Neural progenitor cell (in vitro differentiated cells): ENCODE measurements at places on chromosomes 1 and 21.

- no peak for DNase-seq
These were observed 12.7 kb downstream of the SPATC1L start for GRCh38 chr21:46171585-46171984.

DNA sequence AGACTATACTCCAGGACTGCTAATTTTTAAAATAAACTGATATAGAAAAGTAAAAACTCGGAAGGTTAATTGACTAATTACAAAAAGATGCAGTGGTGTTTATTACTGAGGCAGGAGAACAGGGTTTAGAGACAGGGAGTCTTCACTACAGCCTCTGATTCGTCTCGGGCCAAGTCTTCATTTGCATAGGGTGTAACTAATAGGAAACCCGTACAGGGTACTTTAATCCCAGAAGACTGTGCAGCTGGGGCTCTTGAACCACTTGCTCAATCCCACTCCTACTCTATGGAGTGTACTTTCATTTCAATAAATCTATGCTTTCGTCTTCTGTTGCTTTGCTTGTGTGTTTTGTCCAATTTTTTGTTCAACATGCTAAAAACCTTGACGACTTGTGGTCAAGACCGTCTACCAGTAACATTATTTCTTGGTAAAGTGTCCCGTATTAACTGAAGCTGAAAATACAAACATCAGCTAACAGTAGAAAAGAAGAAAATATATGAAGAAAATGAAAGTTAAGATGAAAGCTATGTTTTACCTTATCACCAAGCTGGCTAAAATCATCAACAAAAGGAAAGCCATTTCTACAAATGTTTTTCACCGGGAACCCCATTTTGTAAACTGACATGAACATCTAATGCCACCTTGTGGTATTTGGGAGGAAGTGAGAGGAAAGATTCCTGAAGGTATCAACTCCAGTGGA is 8.0 kb downstream of the SDHB start:
- peak; percentile 68 for DNase-seq

DNA sequence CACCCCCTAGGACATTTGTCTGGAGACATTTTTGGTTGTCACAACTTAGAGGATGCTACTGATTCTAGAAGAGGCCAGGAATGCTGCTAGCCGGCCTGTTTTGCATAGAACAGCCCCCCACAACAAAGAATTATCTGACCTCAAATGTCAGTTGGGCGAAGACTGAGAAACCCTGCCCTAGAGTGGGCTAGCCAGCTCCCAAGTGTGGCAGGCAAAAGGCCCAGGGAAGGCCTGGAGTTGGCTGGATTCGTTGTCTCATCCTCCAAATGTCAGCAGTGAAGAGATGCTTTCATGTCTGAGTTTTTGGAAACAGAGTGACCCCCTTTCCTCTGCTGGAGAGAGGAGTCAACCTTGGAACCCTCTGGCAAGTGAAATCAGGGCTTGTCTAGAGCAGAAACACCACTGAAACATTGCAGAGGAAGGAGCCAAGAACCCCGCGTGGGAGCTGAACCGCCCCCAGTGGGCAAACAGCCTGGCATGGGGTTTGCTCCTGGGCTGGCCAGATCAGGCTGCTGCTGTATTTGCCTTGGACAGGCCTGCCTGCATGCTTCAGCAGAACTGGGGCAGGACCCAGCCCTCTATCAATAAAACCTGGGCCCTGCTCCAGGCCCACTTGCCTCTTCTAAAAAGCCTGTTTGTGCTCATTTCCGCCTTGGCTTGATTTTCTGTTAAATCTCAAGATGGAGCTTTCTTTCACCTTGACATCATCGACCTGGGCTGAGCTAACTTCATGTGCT is 32.9 kb downstream of the RASSF5 start:
- DNase-seq, result no peak

DNA sequence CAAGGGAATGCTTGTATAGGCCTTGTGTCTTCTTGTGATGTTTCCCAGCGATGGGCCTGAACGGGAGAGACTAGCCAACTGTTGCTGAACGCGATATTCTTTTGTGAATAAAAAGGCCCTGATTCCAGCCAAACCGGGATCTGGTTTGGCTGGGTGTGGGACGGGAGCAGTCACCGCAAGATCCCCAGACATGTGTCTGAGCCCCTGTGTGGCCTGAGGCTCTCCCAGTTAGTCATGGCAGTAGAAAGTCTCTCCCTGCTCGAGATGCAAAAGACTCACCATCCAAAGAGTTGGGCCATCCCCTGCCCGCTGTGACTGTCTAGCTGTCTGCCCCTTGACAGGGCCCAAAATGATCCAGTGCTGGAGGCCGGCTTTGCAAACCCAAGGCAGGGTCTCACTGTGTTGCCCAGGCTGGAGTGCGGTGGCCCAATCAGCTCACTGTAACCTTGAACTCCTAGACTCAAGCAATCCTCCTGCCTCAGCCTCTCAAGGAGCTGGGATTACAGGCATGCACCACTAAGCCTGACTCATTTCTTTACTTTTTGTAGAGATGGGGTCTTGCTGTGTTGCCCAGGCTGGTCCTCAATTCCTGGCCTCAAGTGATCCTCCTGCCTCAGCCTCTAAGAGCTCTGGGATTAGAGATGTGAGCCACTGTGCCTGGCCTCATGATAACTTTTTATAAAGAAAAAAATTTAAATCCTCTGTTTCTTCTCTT is 56.4 kb downstream of the KIF26B start:
- DNase-seq, result no peak

- no peak for DNase-seq
These were observed 9.4 kb upstream of the GNL2 start for GRCh38 chr1:37605061-37605650.

DNA sequence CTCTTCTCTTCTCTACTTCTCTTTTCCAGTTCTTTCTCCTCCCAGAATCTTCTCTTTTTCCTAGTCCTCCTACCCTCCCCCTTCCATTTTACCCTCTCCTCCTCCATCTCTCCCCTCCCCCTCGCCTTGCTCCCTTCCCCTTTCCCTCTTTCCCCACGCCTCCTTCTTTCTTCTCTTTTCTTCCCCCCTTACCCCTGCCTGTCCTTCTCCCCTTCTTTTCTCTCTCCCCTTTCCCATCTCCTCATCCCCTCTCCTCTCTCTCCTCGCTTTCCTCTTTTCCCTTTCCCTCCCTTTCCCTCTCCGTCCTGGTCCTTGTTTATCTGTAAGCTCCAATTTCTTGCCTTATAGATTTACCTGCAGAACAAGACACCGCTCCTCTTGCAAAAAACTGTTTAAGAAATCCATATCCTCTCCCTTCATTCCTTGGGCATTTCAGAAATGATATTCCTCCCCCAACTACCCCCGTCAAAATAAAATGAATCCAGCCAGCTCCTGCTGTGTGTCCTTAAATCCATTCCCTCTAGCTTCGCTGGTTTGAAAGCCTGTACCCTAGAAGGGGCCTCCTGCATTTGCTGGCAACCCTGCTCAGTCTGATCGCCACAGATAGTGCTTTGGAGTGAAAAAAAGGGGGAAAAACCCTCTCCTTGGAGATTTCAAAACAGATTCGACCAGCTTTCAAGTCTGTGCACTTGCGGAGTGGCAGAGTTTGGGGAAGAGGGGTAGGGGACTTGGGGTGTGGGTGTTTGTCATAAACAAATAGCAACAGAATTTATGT is 89.4 kb downstream of the PAPPA2 start:
- DNase-seq, result peak; percentile 47

GRCh38 chr1:9391620-9392019 is 98.9 kb downstream of the SPSB1 start:
- no peak for DNase-seq

GRCh38 chr21:19461481-19462205 is 1058.1 kb upstream of the TMPRSS15 start:
- DNase-seq, result no peak

DNA sequence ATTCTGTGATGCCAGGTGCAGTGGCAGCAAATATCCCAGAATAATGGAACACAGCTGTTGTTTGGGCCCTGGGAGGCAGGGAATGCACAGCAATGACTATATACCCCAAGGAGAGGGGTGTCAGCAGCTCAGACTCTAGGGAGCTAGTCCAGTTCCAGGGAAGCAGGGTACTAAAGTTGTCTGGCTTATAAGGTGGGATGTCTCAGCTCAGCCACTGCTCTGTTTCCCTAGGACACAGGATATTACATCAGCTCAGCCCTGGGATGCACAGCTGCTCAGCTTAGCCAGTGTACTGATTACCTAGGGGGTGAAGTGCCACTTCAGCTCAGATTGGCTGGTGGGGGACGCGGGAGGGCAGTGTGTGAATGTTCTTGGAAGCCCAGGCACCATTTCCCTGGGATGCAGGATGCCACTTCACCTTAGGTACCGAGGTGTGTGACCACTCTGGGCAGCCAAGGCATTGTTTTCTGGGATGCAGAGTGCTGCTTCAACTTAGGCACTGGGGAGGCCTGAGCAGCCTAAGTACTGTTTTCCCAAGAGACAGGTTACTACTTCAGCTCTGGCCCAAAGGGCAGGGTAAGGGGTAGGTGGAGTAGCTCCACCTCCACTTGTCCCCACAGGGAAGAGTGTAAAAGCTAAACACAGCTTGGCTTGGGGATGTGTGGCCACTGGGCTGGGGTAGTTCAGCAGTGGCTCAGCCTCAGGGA is 59.4 kb downstream of the DIPK1A start:
- DNase-seq, result no peak

- no peak for DNase-seq
These were observed 226.6 kb downstream of the CAMTA1 start for GRCh38 chr1:7011826-7012225.

- DNase-seq, result no peak
These were observed 20.6 kb downstream of the NCAM2 start for GRCh38 chr21:21018821-21019220.

GRCh38 chr1:194280463-194280862 is 1094.0 kb upstream of the B3GALT2 start:
- DNase-seq, result no peak

DNA sequence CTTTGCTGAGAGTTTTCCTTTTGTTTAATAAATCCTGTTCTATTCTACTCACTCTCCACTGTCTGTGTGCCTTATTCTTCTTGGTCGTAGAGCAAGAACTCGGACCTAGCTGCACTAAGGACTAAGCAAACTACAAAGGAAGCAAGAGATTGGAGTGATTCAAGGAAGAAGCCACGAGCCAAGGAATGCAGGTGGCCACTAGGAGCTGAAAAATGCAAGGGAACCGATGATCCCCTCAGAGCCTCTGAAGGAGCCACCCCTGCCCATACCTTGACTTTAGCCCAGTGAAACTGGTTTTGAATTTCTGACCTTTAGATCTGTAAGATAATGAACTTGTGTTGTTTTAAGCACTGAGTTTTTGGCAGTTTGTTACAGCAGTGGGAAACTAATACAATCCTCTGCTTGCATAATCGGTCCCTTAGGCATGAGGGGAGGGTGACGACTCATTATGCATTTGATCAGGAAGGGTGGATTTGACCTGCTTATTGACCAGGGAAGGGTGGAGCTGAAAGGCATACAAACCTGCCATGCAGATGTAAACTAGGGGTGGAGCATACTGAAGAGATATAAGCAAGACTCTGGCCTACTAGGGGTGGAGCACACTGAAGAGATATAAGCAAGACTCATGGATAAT is 6.2 kb upstream of the CA6 start:
- no peak for DNase-seq

GRCh38 chr1:209869291-209870149 is 41.7 kb downstream of the UTP25 start:
- DNase-seq, result no peak

GRCh38 chr1:53395671-53396215 is 63.5 kb upstream of the DMRTB1 start:
- no peak for DNase-seq

- DNase-seq, result peak; percentile 40
These were observed 2.9 kb upstream of the EFNA1 start for GRCh38 chr1:155124503-155125463.

DNA sequence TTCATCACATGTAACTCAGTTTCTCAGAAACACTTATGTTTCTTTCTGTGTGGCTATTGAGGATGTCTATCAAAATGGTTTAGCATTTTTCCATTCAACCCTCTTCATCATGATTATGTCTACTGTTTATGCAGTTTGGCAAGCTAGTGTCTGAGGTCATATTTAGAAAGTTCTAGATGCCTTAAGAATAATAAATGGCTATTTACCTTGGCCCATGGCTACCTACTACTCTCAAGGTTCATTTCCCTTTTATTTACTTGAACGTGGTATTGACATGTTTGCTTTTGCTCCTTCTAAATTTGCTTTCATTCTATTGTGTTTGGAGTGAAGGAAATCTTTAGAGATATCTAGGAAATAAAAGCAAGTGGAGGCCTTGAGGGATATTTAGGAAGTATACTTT is 193.7 kb upstream of the OLFM3 start:
- no peak for DNase-seq

GRCh38 chr21:21606041-21606440 is 607.8 kb downstream of the NCAM2 start:
- no peak for DNase-seq

GRCh38 chr1:86971778-86972177 is 57.3 kb downstream of the HS2ST1 start:
- no peak for DNase-seq

DNA sequence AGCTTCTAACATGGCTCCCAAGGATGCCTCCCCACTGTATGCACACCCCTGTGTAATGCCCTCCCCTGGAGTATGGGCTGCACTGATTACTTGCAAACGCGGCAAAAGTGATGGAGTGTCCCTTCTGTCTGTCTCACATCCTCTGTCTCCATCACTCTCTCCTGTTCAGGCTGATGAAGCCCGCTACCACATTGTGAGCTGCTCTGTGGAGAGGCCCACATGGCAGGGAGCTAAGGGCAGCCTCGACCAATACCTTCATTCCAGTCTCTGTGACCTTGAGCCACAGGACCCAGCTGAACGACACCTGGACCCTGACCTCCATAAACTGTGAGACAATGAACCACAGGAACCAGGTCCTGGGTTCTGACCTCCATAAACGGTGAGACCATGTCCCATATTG is 154.1 kb upstream of the ETV3 start:
- DNase-seq, result no peak

DNA sequence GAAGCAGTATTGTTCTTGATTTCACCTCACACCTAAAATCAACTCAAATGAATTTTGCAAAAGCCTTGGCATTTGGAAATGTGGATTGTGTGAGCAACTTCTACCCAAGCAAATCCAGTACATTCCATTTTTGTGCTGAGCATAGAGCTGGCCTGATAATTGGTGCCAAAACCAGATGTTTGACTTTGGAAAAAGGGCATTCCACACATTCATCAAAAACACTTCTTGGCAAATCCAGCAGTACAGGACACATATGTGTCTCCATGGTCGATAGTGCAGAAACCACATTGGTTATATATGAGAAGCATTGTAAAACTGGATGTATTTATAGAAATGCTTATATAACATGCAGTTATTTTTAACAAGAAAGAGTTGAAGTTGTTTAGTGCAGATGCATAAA is 210.4 kb downstream of the KCNK2 start:
- DNase-seq, result no peak

GRCh38 chr1:82465024-82465423 is 664.3 kb downstream of the ADGRL2 start:
- no peak for DNase-seq

DNA sequence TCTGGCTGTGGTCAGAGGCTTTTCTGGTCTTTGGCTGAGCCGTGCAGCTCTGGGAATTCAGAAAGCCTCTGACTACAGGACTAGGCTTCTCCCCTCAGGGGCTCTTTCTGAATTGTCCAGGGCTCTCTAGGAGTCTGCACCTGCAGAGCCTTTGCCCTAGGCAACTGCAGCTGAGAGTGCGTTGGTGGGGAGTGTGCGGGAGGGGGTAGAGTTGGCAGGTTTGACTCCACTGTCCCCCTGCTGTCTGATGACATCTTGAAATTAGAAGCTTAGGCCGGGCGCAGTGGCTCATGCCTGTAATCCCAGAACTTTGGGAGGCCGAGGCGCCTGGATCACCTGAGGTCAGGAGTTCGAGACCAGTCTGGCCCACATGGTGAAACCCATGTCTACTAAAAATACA is 32.9 kb downstream of the KIAA1614 start:
- DNase-seq, result no peak

- no peak for DNase-seq
These were observed 598.2 kb downstream of the MATN1 start for GRCh38 chr1:30125021-30125820.

GRCh38 chr1:205017001-205017400 is 26.0 kb upstream of the CNTN2 start:
- DNase-seq, result no peak
